ENCODE measurements at places on chromosomes 2 and 18.

DNA sequence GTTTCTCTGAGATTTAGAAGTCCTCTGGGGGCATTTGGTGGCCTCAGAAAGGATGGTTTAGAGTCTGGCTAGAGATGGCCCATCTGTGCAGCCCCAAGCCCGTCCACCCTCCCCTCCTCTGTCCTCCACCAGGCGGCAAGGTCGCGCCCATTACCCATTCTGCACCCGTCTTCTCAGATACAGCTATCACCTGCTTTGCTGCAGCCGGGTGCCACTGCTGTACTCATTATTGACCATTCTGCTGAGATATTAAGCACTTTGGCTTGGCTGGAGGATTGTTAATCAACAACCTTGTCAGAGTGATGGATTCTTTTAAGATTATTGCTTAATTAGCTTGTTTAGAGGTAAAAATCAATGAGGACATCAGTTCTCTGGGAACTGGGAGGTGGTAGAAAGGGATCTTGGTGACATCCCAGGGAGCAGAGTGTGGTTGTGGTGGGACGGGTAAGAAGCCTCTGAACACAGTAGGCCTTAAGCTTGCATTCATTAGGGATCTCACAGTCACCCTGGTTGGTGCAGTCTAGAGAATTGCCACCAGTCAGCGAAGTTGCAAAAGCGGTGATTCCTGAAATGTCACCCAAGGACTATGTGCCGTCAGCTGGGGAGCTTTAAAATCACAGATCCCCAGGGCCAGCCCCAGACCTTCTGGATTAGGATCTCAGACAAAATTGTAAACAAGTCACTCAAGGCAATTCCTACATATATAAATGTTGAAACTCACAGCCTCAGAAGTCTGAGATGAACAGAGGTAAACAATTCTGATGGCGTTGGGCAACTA is 90.9 kb downstream of the CAPN13 start:
- no peak for DNase-seq

DNA sequence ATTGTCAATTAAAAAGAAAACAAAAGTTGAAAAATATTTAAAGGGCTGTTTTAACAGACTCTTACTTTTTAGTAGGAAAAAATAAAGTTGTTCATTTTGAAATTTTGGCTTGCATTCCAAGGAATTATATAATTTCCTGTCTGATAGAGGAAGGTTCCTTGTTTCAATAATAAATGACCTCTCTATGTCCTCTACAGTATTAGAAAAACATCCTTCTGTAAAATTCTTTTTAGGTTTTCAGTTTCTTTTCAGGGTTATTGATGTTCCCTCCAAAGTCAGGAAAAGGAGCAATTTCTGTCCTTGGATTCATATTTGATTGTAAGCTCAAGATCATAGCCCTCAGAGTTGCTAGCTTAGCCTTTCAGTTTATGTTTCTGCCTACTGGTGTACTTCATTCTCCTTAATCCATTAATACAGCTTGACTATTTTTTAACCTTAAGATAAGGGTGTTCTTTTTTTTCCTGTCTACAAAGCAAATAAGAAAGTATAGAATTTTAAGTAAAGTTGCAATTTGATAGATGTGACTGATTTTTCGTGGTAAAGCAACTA is 125.2 kb upstream of the COL3A1 start:
- DNase-seq = no peak

GRCh38 chr2:1969701-1970015 is 225.3 kb upstream of the PXDN start:
- no peak for DNase-seq

DNA sequence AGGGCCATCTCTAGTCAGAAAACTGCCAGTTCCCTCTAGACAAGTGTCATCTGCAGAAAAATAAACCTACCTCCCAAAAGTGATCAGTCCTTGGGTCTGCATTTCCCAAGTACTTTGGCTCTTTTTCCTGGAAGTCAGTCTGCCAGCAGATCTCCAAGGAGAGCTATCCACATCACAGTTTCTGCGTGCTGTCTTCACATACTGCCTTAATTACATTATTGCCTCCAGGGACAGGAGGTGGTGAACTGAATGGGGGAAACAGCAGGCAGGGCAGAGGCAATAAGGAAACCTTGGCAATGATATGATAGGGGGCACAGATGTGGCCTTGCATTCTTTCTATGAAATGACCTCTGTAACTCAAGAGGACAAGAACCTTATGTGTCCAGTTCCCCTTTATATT is 105.9 kb upstream of the SIX2 start:
- no peak for DNase-seq

DNA sequence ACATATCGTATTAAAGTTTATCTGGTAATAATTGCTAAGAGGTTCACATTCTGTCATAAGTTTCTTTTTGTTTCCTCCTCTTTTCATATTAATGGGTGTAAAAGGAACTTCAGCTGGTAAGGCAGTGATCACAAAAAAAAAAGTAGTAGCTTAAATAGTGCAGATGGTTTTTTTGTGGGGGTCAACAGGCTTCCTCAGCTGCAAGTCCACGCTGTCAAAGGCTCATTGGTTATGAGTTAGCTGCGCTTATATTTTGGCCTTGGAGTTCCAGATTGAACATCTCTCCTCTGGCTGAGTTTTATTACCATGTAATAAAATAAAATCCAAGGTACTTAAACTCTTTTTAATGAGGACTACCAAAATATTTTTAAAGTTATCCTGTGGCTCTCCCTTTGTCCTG is 277.0 kb upstream of the ZEB2 start:
- no peak for DNase-seq

DNA sequence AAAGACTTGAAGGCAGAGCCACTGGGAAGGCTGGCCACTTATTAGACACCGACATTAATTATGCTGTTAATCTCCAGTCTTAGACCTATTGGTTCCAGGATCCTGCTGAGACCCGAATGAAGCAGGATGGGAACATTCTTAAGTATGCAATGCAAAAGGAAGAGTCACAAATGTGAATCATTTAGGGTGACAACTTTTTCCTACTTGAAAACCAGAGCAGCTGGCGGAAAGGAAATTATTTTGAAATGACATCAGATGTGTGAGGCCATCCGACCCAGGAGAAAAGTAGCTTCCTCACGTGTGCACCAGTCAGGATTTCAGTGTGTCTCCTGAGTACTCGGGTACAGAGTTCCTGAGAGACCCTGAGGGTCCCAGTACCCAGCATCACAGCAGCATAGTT is 222.9 kb upstream of the NCKAP5 start:
- no peak for DNase-seq

- DNase-seq = peak; percentile 17
Observed at GRCh38 chr2:25700221-25700660, 26.9 kb upstream of the DTNB start.

DNA sequence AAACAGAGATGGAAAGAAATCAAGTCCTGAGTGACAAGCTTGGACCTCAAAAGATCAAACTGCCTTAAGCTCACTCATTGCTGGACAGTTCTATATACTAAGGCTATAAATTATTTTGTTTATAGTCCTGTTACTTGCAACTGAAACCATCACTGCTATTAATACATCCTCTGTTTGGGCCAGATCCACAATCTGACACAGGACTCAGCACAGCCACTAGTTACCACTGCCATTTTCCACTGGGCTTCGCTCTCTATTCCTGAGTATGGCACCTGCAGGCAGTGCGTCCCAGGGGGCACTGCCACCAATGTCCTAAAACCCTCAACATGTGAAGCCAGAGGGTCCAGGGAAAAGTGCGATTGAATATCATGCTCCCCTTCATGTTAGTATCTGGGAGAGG is 52.3 kb downstream of the CYP26B1 start:
- DNase-seq = no peak

GRCh38 chr2:10254373-10255188 is 48.1 kb upstream of the HPCAL1 start:
- DNase-seq = peak; percentile 27

- DNase-seq = no peak
Observed at GRCh38 chr2:128091726-128092080, 703 bp downstream of the UGGT1 start.

GRCh38 chr18:36769611-36770314 is 59.0 kb downstream of the TPGS2 start:
- DNase-seq = no peak

Data from NCI-H2171 (cell line).